Activated effector memory CD4-positive, alpha-beta T cell treated with Interleukin-2 at 50 U/mL for 16 hours (primary cell): ENCODE measurements at places on chromosomes 1 and 21.

GRCh38 chr1:212432661-212433576 lies at the start of gene NENF:
NENF (plus strand) TSS chr1:212432920; CDS start chr1:212432944, 24 bp downstream.
- DNase-seq = peak; percentile 69

- no peak for DNase-seq
These were observed 17.8 kb downstream of the IFFO2 start for GRCh38 chr1:18938707-18939070.

- DNase-seq = no peak
These were observed 137.0 kb upstream of the KCNJ15 start for GRCh38 chr21:38119793-38120192.

DNA sequence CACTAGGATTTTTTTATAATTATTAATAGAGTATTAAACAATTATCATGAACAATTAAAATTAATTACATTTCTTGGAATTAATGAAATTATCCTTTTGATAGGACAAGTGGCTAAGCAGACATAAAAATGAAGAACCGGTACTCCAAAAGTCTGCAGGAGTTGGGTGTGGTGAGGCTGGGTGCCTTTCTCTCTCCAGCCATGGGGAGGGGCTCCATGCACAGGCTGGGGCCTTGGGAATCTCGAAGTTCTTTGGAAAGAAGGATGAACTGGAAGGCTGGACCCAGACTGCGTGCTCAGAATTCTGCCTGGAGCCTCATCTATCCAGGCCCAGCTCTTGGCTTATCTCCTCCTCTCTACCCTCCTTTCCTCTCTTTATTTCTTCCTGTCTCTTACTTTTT lies 94.1 kb downstream of the ACTL8 start:
- no peak for DNase-seq

GRCh38 chr1:245046315-245046714 lies 108.5 kb upstream of the KIF26B start:
- DNase-seq = no peak

DNA sequence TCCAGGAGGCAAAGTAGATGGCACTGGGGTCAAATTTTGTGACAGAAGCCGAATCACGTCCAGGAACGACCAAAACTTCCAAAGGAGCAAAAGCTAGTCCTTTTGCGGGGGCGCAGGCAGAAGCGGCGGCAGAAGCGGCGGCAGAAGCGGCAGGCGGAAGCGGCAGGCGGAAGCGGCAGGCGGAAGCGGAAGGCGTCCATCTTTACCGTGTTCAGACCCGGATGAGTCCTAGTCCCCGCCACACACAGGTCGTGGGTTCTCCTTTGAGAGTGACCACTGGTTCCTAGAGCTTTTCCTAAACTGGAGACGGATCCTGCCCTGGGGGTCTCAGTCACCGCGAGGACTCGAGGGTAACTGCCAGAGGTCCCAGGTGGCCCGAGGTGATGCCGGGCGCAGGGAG lies 53.6 kb downstream of the POFUT2 start:
- no peak for DNase-seq

- DNase-seq = no peak
These were observed 7.9 kb downstream of the FYB2 start for GRCh38 chr1:56811331-56811730.

- peak; percentile 45 for DNase-seq
These were observed 1.8 kb downstream of the AGPAT3 start for GRCh38 chr21:43866659-43867331.

GRCh38 chr1:3490046-3490745 lies 35.7 kb downstream of the ARHGEF16 start:
- DNase-seq = no peak

DNA sequence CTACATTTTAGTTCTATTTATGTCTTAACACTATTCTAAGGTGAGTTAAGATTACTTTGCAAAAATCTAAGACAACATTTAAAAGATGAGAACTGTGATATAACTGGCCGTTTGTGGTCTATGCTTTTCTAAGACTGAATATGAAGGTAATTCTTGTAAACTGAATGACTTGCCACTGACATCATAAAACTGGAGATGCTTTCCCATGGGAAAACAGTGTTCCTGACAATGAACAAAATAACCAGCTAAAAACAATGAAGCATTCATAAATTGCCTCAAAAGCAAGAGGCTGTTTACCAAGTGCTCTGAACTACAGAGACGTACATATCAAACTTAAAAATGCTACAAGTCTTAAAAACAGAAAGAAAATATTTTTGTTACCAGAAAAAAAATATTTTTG lies 54.7 kb downstream of the APP start:
- no peak for DNase-seq

GRCh38 chr1:30748098-30748698 lies 9.4 kb downstream of the LAPTM5 start:
- DNase-seq = no peak

DNA sequence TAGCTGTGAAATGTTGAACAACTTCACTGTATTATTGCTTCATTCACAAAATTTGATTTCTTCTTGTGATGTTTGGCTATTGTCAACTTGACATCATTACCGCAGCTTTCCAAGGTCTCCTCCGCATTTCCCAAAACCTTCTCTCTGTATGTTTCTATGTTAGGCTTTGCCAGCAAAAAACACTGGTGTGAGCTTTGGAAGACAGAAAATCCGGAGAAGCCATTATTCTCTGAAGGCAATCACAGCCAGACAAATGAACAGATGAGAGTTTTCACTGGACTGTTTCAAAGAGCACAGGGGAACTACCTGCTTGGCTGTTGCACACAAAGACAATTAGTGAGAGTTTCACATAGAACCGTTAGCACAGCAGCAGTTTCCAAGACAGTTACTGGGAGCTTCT lies 609.6 kb downstream of the BRINP3 start:
- no peak for DNase-seq

- no peak for DNase-seq
These were observed 29.5 kb downstream of the TGFB2 start for GRCh38 chr1:218374401-218375353.

GRCh38 chr1:218259800-218260199 lies 25.3 kb upstream of the RRP15 start:
- DNase-seq = no peak

GRCh38 chr21:46223217-46223616 lies 5.4 kb downstream of the LSS start:
- no peak for DNase-seq

DNA sequence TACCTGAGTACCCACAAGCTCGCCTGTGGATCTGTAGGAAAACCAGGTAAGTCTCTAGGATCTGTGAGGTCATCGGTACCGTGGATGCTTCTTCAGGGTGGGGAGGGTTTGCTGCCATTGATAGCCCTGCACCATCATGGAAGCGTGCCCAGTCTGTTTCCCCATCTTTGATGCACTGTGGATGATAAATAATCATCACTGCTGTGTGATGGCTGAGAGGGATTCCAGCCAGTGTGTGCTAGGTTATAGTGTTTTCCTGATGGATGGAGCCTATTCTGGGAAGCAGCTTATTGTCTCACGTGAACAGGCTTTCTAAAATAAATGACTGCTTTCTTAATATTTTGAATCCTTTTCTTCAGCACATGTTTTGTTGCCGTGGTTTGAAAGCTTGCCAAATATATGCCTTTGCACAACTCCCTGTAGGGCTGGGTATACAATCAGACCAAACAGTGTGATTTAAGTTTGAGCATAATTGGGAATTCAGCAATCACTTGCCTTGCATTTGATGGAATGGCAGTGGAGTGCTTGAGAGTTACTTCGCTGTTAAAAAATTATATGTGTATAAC lies 113.8 kb downstream of the CAMTA1 start:
- no peak for DNase-seq

DNA sequence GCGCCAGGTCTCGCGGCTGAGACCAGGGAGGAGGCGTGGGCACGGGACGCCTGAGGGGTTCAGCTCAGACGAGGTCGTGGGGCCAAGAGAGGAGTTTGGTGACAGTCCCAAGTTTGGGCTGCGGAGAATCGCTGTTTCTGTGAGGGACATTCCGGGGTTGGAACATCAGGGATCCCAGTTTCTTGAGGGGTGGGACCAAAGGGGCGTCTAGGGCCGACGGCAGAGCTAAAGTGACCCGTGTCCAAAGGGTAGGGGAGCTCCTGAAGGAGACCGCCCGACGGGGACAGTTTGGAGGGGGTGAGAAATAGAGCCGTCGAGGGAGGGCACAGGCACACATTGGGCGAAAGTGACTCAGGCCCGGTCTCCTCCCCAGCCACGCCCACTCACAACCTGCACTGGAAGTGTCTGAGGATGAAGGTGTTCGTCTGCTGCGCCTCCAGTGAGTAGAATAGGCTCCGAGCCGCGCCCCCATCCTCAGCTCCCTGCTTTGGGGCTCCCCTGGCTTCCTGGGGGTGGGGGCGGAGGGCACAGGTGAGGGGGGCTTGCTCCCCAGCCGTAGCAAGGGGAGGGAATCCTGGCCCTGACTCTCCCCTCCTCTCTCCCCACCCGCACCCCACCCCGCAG lies 7.0 kb downstream of the EFNA3 start:
- peak; percentile 62 for DNase-seq
